Stimulated activated CD8-positive, alpha-beta memory T cell treated with anti-CD3 and anti-CD28 coated beads, Interleukin-15, amount 100 ng/mL, for 24 hours (primary cell): ENCODE measurements at places on chromosomes 5 and 9.
A peak's percentile ranks its signal among the peaks of the same experiment; 100 is the strongest.

DNA sequence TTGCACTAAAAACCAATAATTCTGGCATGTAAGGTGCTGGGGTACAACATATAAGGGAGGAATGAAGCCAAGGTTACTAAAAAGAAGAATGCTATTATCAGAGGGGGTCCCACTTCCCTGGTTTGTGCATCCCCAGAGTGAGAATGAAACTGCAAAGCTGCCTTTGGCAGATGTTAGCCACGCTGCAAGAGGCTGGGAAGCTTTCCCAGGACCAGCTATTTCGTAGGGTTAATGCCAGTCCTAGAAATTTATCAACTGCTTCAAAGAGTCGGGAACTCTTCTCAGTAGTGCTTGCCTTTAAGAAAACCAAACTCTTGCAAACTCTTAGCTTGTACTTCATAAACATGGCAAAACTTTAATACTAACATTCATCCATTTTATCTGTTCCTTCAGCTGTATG lies 87.5 kb upstream of the NR5A1 start:
- DNase-seq: no peak

GRCh38 chr9:129595311-129595741 lies 25.6 kb downstream of the C9orf50 start:
- DNase-seq: no peak

- no peak for DNase-seq
These were observed 7.2 kb upstream of the LCN2 start for GRCh38 chr9:128142061-128142460.

DNA sequence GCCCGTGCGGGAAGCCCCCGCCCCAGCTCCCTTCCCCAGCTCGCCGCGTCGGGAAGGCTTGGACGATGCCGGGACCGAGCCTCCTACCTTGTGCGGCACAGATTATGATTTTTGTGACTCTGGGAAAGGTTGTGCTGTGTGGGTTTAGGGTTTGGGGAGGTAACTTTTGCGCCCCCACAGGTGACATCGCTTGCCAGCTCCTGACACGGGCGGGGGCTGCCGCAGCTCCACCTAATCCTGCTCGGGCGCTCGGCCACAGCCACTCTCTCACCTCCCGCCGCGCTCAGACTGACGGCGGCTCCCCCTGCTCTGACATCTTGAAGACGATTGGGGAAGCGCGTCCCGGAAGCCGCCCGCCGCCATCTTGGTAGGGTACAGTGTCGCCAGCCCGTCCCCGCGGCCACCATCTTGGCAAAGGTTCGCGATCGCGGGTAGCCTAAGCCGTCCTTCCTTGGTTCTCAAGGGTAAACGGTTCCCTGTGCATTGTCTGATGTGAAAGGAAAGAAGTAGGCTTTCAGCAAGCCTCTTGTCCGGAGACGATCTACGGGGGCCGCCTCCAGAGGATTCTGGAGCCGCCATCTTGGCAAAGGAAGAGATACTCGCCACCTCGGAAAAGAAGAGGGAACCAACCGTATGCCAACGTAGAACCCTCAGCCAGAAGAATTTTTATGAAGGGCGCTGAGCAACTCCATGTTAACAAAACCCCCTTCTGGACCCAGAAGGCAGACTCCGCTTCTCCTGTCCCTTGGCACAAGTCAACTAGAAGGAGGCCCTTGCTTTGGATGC lies 1.8 kb upstream of the NR3C1 start:
- DNase-seq: peak; percentile 71

- DNase-seq: no peak
These were observed 145.3 kb downstream of the PAPPA start for GRCh38 chr9:116298878-116299391.

DNA sequence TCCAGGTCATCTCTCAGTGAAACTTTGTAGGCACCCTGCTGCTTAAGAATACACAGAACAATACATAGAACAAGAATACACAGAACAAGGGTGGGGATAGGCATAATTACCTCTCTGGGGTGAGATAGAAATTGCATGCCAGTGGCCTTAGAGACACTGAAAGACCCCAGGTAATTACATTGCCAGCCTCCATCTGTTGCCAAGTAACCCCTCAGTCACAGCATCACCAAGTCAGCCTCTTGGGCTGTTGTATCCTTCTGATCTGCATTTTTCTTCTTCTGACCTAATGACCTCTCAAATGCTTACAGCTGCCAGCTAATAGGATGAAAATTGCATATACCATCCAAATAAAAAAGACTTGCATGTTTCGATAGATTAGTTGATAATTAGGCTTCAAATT lies 167.7 kb downstream of the GRIA1 start:
- DNase-seq: no peak
